WTC11 (cell line): ENCODE measurements at places on chromosomes 16 and 17.

- DNase-seq, result no peak
Measured at GRCh38 chr16:2523801-2524231, 3.6 kb downstream of the AMDHD2 start.

- no peak for DNase-seq
Measured at GRCh38 chr16:11637320-11637719, 30.9 kb upstream of the SNN start.

- no peak for DNase-seq
Measured at GRCh38 chr16:79201436-79201835, 399.1 kb downstream of the MAF start.

GRCh38 chr17:64496348-64496785 is 487 bp downstream of the POLG2 start:
- DNase-seq, result no peak

DNA sequence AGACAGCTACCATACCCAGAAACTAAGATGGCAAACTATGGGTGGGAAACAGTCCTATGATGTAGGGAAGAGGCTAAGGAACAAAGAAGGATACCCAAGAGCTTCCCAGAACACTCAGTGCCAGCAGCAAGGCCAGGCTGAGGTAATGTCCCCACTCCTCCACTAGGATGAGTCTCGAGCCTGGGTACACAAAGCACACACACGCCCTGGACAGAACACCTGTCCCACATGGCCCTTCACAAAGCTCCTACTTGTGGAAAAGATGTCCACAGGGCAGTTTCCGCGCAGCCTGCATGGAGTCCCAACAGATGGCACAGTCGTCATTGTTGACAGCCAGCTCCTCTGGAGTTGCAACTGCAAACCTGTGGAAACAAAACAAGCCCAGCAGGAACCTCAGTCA is 23.9 kb downstream of the AMFR start:
- peak; percentile 32 for DNase-seq

DNA sequence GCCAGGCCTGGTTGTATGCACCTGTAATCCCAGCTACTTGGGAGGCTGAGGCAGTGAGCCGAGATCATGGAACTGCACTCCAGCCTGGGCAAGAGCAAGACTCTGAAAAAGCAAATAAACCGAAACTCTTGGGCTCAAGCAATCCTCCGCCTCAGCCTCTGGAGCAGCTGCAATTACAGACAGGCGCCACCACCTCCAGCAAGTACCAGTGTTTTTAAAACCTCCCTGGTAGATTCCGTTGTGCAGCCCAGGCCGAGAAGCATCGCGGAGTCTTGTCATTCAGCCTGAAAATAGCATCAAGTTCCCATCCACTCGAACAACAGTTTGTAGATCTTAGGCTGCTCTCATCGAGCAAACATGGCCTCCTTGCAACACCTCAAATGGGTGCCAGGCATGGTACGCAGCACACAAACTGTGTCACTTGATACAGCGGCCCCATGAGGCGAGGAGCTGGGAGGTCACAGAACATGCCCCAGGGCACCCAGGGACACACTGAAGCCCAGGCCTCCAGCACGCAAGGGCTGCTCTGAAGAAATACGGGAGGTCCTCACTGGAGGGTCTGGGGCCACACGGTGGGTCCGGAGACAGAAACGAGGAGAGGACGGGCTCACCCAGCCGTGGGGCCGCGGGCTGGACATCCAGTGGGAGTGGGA is 18.1 kb downstream of the TMC6 start:
- DNase-seq, result no peak

DNA sequence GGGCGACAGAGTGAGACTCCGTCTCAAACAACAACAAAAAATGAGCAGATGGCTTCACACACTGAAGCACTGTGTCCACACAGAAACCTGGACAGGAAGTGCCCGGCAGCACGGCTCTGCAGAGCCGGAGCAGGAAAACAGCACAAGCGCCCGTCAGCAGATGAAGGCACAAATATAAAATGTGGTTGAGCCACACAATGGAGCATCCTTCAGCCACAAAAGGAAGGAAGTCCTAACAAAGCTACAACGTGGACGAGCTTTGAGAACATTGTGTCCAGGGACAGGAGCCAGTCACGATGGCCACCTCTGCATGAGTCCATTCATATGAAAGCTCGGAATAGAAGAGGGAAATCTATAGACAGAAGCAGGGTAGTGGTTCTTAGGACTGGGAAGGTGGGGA is 15.7 kb downstream of the RHBDF2 start:
- DNase-seq, result no peak

DNA sequence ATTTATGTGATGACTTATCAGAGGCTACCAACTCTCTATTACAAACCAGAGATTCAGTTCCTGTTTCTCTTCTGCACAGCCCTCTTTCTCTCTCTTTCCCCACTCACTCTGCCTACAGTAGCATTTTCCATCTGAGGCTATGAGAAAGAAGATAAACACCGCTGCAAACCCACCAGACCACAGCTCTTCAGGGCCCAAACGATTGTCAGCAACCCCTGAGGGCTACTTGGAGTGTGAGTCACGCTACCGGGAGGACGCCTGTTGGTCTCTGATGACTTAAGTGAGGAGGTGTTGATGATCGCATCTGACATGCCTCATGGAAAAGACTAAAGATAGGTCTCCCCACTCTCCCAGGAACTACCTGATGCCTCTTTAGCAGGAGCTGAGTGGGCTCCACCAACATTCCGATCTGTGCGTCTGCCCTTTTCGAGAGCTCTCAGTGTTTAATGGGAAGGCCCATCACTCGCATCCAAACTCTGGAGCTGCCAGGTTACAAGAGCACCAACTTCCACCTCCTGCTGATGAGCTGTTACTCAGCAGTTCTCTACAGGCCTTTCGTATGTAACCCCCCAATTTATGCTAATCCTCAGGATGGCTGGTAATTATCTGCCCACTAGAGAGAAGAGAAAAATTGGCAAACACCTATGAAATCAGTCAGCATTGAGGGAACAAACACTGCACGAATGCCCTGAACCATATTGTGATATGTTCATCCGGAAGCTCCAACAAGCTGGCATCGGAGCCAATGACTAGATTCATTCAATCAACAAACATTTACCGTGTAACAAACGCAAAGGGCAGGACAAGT is 9.2 kb downstream of the GRIN2A start:
- DNase-seq, result no peak
